ENCODE measurements at places on chromosomes 1 and 21.

GRCh38 chr1:47147047-47147785, 10.0 kb downstream of the CYP4A22 start:
- no peak for DNase-seq

DNA sequence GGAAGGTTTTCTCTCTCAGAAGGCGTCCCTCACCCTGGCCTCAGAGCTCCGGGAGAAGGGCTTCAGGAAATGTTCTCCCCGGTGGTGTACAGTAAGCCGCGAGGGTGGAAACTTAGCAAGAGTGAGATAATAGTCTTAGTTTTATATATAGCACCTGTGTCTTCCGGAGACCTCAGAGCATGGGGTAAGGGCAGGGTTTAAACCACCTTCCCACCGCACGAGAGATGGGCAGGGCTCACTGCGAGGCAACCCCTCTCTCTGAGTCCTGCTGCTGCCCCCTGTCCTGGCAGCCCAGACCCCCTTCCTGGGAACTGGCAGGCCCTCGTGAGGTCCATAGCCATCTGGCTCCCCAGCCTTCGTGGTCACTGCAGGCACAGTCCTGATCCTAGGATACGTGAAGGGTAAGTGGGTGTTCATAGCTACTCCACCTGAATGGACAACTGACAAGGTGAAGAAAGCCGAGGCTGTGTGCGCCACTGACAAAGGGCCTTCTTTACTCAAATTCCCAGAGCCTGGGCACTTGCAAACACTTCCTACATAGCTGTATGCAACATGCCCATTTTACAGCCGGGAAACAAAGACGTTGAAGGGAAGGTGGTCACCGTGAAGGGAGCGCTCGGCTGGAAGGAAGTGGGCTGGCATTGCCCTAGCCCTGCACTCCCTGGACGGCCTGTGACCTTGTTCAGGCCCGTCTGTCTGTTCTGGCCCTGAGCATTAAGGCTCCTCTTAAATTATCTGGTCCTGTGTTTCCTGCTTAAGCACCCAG, 26.9 kb downstream of the ITPKB start:
- DNase-seq: peak; percentile 67

- DNase-seq: no peak
Measured at GRCh38 chr21:16241479-16241963, 511.7 kb downstream of the USP25 start.

DNA sequence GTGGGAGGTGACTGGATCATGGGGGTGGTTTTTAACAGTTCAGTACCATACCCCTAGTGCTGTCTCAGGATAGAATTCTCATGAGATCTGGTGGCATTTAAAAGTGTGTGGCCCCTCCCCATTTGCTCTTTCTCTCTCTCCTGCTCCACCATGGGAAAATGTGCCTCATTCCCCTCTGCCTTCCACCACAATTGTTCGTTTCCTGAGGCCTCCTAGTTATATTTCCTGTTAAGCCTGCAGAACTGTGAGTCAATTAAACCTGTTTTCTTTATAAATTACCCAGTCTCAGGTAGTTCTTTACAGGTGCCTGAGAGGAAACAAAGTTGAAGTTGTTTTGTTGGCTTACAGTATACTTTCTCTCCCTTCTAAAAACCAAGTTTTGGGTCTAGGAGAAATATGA, 23.1 kb upstream of the SLC22A15 start:
- DNase-seq: no peak

GRCh38 chr1:2443277-2444137, 31.1 kb upstream of the PEX10 start:
- no peak for DNase-seq

GRCh38 chr1:205690122-205690756, 9.9 kb upstream of the SLC45A3 start:
- DNase-seq: no peak

- no peak for DNase-seq
Measured at GRCh38 chr1:182549346-182549745, 39.7 kb downstream of the RNASEL start.

GRCh38 chr1:202285908-202286307, 55.8 kb downstream of the UBE2T start:
- no peak for DNase-seq

GRCh38 chr1:6672558-6672957, 29.1 kb downstream of the DNAJC11 start:
- DNase-seq: no peak

- DNase-seq: peak; percentile 63
Measured at GRCh38 chr1:159197561-159198557, 6.8 kb upstream of the ACKR1 start.

DNA sequence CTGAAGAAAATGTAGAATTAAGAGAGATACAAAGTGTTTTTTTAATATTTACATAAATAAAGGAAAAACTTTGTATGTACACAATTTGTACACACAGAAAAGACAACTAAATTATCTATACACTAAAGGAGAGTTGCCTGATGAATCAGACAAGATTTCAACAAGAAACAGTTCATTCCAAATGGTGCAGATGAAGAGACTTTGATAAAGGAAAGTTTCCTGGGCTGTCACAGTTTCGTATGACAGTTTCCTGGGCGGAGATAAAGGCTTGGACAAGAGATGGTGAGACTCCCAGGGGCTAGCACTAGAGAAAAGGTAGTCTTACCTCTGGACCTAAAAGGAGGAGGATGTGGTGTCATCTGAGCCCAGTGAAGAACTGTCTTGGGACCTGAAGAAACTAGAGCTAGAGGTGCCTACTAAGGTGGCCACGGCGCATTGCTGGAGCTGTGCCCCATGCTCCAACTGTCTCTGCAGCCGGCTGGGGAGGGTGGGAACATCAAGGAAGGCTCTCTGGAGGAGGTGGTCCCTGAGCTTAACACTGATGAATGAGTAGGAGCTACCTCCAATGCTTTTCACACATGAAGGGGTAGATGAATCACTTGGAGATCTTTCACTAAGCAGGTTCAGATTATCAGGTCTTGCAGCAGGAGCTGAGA, 32.2 kb downstream of the ETS2 start:
- DNase-seq: no peak
